DMS 273 treated with DMSO at 0.1 percent for 48 hours (cell line): ENCODE measurements at places on chromosomes 16 and 17.

DNA sequence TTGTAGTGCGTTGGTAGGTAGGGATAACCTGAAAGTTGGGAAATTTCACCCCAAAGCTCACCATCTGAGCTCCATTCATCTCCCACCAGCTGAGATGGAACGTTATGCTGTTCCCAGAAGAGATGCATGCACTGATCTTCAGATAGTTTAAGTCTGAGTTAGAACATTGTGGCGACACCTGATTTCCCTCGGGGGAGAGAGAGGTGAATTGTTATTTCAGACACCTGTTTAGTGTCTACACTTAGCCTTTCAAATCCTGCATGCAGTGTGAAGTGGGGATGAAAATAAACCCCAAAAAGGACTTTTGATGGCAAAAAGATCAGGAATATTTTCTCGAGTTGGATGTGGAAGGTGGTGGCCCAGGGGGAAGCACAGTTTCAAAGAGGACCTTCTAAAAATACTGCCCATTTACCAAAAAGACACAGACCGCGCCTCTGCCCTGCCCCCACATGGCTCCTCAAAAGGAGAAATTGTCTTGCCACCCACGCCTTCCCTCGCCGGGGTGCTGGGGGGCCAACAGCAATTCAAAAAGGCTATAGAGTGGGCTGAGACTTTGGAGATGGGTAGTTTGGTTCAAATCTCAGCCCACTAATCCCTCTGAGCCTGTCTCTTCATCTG is 11.4 kb downstream of the CIITA start:
- DNase-seq, result no peak

- DNase-seq, result no peak
Observed at GRCh38 chr16:17444658-17445057, 26.1 kb downstream of the XYLT1 start.

DNA sequence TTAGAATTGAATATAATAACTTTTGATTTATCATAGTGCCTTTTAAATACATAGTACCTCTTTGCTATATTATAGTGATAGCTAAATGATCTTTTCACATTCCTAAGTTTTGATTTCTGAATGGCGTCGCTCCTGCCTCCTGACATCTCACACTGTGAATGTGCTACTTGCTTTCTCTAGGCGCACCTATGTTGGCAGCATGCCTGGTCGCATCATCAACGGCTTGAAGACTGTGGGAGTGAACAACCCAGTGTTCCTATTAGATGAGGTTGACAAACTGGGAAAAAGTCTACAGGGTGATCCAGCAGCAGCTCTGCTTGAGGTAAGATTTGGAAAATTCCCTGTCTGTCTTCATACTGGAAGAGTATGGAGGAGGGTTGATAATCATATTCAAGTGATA is 29.8 kb upstream of the ABCC11 start:
- DNase-seq, result no peak

DNA sequence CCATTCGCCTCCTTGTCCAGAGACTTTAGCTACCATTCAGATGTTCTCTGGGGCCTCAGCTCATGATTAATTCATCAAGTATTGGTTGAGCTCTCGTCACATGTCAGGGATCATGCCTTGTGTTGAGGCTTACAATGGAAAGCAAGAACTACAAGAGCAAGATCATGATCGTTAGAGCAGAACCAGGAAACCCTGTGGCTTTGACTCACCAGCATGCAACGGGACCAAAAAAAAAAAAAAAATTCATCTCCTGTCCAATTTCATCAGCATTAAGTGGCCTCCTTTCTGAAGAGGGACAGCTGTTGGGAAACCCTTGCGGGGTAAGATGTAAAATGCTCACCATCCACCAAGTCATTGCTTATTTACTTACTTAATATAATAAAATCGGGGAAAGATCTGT is 12.1 kb upstream of the USP10 start:
- DNase-seq, result no peak

DNA sequence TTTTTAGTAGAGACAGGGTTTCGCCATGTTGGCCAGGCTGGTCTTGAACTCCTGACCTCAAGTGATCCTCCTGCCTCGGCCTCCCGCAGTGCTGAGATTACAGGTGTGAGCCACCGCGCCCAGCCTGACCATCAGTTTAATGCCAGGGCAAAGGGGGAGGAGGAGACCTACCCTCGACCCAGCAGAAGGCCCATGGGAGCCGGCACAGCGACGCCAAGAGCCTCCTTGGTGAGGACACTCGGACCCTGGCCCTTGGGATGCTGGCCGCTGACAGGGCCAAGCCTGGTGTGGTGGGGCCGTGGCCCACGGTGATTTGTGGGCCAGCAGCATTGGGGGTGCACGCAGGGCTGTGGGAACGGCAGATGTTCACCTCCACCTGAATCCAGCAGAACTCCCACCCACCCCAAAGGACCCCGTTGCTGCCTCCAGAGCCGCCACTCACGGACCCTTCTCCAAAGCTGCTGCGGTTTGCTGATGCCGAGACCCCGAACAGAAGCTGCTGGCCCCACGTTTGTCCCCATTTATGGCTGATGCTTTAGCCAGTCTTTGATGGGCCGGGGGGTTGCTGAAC is 20.0 kb downstream of the UTS2R start:
- DNase-seq, result no peak

- DNase-seq, result no peak
Observed at GRCh38 chr16:66308096-66308495, 58.4 kb upstream of the CDH5 start.

- DNase-seq, result no peak
Observed at GRCh38 chr17:67461228-67461780, 84.2 kb downstream of the PITPNC1 start.

GRCh38 chr17:14417336-14417735 is 116.5 kb downstream of the HS3ST3B1 start:
- no peak for DNase-seq

GRCh38 chr17:20123209-20123608 is 114.0 kb downstream of the SPECC1 start:
- no peak for DNase-seq

- DNase-seq, result no peak
Observed at GRCh38 chr17:46768540-46768870, 50.0 kb downstream of the WNT3 start.

GRCh38 chr17:78718575-78719208 is 63.4 kb downstream of the CYTH1 start:
- no peak for DNase-seq

- DNase-seq, result no peak
Observed at GRCh38 chr17:2978991-2979390, 84.4 kb downstream of the OR1D5 start.

GRCh38 chr16:70804734-70805169 is 3.8 kb upstream of the VAC14 start:
- no peak for DNase-seq

DNA sequence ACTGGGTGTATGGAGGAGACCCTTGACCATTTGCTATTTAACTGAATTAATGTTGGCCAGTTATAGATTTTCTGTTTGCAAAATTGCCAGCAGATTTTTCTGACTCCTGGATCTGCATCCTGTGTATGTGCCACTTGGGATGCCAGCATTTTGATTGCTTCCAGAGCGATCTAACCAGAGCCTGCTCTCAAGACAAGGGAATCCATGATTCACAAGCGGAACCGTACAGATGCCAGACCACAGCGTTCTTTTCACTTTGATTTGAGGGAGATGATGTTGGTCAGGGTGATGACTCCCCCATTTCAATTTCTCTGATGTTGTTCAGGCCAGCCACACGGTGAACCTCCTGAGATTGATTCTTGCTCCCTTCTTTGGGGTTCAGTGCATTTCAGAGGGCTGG is 228.7 kb downstream of the CDH13 start:
- DNase-seq, result no peak

DNA sequence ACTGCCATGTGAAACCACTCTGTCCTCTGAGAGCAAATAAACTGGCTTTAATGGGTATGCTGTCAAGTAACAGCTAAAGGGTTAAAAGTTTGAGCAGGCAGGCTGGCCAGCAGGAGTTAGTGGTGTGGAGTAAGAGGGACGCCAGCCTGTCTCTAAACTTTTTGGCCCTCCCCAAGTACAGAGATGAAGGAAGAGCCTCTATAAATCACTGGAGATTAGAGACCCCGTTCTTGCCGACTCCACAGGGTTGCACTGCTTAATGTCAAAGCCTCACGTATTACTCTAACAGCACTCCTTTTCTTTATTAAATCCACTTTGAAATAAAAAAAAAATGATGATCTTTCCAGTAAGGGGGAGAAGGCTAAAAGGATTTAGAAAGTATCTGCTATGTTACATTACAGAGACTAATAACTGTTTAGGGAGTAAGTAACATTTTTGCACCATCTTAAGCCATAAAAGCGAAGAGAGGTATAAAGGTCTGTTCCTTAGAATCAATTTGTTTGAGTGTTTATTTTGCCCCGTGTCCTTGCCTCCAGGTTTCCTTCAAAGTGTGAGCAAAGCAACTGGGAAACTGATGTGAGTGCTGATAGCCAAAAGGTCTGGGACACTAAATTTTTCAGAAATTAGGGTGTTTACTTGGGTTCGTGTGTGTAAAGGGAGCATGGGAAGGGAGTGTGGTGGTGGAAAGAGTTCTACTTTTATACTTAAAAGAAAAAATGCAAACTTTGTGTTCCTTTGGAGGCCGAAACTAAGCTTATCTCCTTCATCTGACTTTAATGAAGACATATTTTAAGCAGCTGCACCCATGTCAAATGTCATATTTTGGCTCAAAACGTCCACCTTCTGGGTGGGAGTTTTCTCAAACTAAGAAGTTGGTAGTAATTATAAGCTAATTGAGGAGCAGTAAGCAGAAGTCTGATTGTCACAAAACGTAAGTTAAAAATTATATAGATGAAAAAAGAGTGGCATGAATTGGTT is 109.9 kb upstream of the TBX2 start:
- DNase-seq, result no peak

GRCh38 chr16:8775359-8775758 is 22.1 kb downstream of the TMEM186 start:
- DNase-seq, result no peak

DNA sequence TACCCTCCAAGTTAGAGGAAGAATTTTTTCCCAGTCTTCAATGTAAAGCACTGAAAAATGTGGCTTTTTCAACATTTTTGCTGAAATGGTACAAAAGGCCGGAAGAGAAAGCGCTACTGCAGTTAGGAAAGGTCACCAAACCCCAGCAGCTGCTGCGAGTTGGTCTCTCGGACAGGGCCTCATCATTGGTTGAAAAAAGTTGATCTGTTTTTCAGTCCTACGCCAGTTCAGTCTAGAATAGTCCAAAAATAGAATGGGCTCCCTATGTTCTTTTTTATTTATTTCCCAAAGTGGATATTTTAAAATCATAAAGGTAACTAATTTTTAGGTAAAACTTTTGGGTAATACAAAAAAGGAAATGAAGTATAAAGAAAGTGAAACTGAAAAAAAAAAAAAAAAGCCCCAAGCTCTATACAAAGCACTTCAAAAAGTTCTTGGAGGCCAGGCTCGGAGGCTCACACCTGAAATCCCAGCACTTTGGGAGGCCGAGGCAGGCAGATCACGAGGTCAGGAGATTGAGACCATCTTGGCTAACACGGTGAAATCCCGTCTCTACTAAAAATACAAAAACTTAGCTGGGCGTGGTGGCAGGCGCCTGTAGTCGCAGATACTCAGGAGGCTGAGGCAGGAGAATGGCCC is 17.4 kb downstream of the ADAP2 start:
- DNase-seq, result no peak

DNA sequence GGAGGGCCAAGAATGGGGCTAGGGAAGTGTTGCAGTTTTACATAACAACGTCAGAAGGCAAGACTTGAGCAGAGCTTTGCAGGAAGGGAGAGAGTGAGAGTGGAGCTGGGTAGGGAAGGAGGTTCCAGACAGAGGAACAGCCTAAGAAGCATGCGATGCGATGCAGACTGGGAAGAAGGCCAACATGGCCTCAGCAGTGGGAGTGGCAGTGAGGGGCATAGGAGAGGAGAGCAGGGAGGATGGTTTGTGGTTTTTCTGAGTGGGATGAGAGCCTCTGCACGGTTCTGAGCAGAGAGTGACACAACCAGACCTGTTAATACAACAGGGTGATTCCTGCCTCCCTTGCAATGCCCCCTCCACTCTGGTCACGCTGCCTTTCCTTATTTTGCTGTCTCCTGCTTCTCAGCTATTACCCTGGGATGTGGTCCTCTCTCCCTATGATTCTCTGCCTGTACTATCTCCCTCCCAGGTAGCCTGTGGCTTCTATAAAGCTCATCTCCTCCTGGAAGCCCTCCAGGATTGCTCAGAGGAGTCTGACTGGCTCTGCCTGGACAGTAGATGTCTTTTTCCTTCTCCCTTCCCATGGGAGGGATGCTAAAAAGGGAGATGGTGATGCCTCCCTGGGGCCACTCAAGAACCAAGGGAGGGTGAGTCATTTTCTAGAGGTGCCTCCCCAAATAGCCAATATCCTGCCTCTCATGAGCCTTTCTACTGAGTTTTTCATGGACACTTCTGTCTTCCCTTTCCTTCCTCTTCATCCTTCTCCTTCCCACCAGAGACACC is 38.7 kb upstream of the NGFR start:
- no peak for DNase-seq

DNA sequence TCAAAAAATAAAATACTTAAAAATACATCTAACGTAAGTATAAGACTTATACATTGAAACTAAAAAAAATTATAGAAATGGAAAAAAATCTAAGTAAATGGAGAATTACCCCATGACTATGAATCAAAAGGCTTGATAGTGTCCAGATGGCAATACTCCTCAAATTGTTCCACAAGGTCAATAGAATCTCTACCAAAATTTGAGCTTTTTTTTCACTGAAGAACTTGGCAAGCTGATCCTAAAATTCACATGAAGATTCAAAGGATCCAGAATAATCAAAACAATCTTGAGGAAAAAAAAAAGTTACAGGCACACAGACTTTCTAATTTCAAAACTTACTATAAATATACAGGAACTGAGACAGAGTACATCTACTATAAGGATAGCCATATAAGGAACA is 448.4 kb upstream of the CDH11 start:
- DNase-seq, result no peak

- peak; percentile 91 for DNase-seq
Observed at GRCh38 chr17:47650525-47651522, 1.1 kb downstream of the KPNB1 start.

DNA sequence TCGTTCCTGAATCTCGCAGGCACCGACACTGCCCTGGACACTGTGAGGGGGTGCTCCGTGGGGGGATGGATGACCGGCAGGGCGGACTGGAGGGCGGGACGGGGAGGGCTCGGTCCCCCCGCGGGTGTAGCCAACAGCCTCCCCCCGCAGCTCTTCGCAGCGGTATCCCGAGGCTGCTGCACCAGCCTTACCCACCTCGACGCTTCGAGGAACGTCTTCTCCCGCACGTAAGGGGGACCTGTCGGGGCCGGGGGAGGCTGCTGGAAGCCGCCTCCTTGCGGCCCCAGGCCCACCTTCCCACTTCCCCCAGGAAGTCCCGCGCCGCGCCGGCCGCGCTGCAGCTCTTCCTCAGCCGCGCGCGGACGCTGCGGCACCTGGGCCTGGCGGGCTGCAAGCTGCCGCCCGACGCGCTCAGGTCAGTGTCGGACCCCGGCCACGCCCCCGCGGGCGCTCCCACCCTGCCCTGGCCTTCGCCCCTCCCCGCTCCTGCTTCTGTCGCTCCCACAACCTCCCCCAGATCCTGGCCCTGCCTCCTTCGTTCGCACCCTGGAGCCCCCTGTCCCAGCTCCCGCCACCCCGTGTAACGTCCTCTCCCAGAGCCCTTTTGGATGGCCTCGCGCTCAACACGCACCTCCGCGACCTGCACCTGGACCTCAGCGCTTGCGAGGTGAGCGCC is 3.3 kb downstream of the CARMIL2 start:
- no peak for DNase-seq
